ENCODE measurements at places on chromosomes 6 and 20. TPM values are rescaled to one million over a fixed set of nuclear protein-coding genes. Genes with fewer than 3 reads are reported as not detected.

The SPDEF gene
- not detected for polyA plus RNA-seq

The KCNK17 gene
- polyA plus RNA-seq = not detected

The MYCT1 gene
- not detected for polyA plus RNA-seq

The DEFB132 gene
- not detected for polyA plus RNA-seq

The TRDN gene
- polyA plus RNA-seq = not detected

The MATN4 gene
- not detected for polyA plus RNA-seq

The PACRG gene
- 9.0 TPM for polyA plus RNA-seq

The GTSF1L gene
- not detected for polyA plus RNA-seq

The GSTA2 gene
- polyA plus RNA-seq = not detected

The PSORS1C1 gene
- polyA plus RNA-seq = not detected

The STX11 gene
- polyA plus RNA-seq = not detected

The VSTM2L gene
- polyA plus RNA-seq = 23.6 TPM

The CHRNA4 gene
- 2.5 TPM for polyA plus RNA-seq

The RPS10 gene
- polyA plus RNA-seq = 510 TPM

The GRM4 gene
- 2.1 TPM for polyA plus RNA-seq

The SPATA25 gene
- polyA plus RNA-seq = not detected

The ADAM33 gene
- polyA plus RNA-seq = not detected

The OR2J1 gene
- not detected for polyA plus RNA-seq

The HRH3 gene
- polyA plus RNA-seq = not detected

The ECT2L gene
- polyA plus RNA-seq = 0.31 TPM

The FBXO30 gene
- 4.4 TPM for polyA plus RNA-seq

The DXO gene
- 21.2 TPM for polyA plus RNA-seq

The GPR63 gene
- polyA plus RNA-seq = 129 TPM

The PDE7B gene
- polyA plus RNA-seq = 2.3 TPM

The DACT2 gene
- polyA plus RNA-seq = not detected

The IBTK gene
- polyA plus RNA-seq = 33.5 TPM

The TREM2 gene
- not detected for polyA plus RNA-seq

The BPI gene
- not detected for polyA plus RNA-seq

The BRPF3 gene
- polyA plus RNA-seq = 5.0 TPM

The HLA-DMB gene
- not detected for polyA plus RNA-seq

The KIF6 gene
- polyA plus RNA-seq = 3.4 TPM

The EMILIN3 gene
- polyA plus RNA-seq = 0.53 TPM

The FRK gene
- polyA plus RNA-seq = 0.21 TPM

The OR2J3 gene
- polyA plus RNA-seq = not detected

The PLN gene
- not detected for polyA plus RNA-seq

The TRAPPC3L gene
- polyA plus RNA-seq = 0.30 TPM

The EPPIN gene
- polyA plus RNA-seq = not detected

The GSTA1 gene
- polyA plus RNA-seq = not detected

The ELOVL5 gene
- 95.3 TPM for polyA plus RNA-seq

The YWHAB gene
- 446 TPM for polyA plus RNA-seq

The TRERF1 gene
- polyA plus RNA-seq = 1.4 TPM

The TOX2 gene
- not detected for polyA plus RNA-seq
